ENCODE measurements at places on chromosomes 5 and 9.

- DNase-seq = no peak
These were observed 161.2 kb upstream of the SMIM23 start for GRCh38 chr5:171624396-171624795.

GRCh38 chr9:97615439-97616072 lies 17.6 kb downstream of the TSTD2 start:
- peak; percentile 47 for DNase-seq

GRCh38 chr9:76642074-76642473 lies 122.2 kb upstream of the PCA3 start:
- DNase-seq = no peak

DNA sequence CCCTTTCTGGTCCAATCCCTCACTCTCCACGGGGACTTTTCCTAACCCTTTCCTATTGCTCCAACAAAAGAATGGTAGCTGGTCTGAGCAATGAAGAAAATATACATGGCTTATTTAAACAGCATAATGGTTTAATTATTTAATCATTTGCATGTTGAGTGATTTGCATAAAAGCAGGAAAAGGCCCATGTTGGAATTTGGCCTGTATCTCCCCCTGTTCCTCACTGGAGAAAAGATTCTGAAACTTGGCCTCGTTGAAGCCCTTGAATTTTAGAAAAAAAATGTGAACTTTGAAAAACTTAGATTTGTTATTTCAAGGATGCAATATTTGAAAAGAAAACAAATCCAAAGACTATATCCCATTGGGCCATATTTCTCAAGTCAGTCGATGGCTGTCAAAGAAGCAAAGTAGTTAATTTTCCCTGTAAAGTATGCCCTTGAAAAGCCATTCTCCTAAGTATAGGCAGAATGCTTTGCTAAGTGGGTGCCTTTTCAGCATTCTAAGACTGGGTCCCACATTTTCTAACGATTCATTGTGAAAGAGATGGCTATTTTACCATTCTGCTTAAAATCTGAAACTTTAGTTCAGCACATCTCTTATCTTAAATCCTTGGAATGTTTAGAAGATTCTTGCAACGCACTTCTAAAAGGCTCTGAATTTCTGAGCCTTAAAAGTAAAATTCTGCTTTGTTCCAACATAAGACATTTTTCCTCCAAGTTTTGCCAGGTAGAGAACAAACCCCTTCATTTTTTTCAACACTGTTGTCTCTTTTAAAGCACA lies 428.8 kb downstream of the ARHGEF28 start:
- DNase-seq = no peak

DNA sequence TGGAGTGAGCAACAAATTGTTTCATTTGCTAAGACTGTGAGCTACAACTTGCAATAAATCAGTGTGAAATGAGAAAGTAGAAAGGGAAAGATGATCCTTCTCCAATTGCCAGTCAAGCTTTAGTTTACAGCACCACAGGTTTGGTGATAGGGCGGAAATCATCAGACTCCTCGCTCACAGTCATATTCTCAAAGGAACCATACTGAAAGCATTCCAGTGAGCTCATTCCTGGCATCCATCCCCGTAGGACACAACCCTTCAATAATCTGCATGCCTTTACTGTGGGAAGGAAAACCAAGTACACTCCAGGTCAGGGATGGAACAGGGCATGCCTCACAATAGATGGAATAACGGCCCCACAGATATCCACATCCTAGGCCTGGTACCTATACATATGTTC lies 80.7 kb downstream of the FSTL4 start:
- no peak for DNase-seq

GRCh38 chr5:39138892-39139291 lies 64.7 kb upstream of the RICTOR start:
- no peak for DNase-seq

- DNase-seq = no peak
These were observed 537.5 kb upstream of the WWC1 start for GRCh38 chr5:167753725-167754490.

DNA sequence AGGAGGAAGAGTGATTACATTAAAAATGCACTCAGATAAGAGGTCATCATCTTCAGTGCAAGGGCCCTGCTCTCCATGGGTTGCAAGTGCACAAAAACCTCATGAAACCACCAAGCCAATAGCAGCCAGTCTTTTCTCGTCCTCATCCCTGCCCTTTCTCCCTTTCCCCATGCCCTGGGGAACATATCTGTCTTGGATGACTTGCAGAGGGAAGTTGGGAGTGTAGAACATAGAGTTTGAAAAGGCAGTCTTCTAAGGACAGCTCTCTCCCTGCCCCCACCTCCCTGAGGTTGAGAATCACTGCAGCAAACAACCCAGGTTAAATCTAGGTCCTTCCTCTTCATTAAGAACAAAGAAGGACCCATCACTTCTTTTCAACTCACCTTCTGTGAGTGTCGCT lies 22.0 kb downstream of the DDX31 start:
- DNase-seq = no peak

DNA sequence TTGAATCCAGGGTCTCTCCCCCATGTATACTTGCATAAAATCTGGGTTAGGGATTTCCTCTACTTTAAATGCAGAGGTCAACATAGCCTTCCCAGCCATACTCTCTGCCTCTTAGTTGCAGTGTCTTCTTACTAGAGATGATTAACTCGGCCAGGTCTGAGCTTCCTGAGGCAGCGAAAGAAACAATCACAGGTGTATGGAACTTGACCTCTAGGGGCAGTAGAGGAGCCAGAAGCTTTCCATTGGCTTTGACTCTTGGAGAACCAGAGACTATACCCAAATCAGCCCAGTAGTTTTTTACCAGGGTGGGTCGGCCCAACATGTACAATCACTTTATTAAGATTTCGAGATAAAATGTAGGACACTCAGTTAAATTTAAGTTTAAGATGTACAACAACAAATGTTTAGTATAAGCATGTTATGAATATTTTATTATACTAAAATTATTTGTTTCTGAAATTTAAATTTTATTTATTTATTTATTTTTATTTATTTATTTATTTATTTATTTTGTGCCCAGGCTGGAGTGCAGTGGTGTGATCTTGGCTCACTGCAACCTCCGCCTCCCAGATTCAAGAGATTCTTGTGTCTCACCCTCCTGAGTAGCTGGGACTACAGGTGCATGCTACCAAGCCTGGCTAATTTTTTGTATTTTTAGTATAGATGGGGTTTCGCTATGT lies 48.0 kb upstream of the DMRT3 start:
- no peak for DNase-seq

Measured in activated T-cell treated with anti-CD3 and anti-CD28 coated beads, Interleukin-2, amount 50 U/mL, for 48 hours (primary cell).